ENCODE measurements at places on chromosomes 1 and 21.

- no peak for DNase-seq
These were observed 409.5 kb upstream of the ADGRL2 start for GRCh38 chr1:81391125-81391828.

DNA sequence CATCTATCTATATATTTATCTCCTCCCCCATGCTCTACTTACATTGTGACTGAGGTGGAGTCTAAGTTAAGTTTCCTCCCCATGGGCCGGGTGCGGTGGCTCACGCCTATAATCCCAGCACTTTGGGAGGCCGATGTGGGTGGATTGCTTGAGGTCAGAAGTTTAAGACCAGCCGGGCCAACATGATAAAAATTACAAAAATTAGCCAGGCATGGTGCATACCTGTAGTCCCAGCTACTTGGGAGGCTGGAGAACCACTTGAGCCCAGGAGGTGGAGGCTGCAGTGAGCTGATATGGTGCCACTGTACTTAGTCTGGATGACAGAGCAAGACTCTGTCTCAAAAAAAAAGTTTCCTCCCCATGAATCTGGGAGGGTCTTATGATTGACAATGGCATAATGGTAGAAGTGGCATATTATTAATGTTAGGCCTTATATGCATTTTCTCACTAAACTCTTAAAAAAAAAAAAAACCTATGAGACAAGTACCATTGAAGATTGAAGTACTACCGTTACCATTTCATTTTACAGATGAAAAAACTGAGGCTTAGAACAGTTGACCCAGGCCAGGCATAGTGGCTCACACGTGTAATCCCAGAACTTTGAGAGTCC lies 11.2 kb downstream of the F11R start:
- no peak for DNase-seq

- peak; percentile 61 for DNase-seq
These were observed 38.0 kb downstream of the TMEM50B start for GRCh38 chr21:33441489-33442477.

- peak; percentile 76 for DNase-seq
These were observed 86.0 kb downstream of the SIM2 start for GRCh38 chr21:36784947-36785346.

- no peak for DNase-seq
These were observed 388.2 kb downstream of the USP25 start for GRCh38 chr21:16117851-16118590.

- DNase-seq = no peak
These were observed 13.9 kb upstream of the IL20 start for GRCh38 chr1:206851341-206852010.

GRCh38 chr1:216521477-216521876 lies 98.2 kb upstream of the USH2A start:
- DNase-seq = no peak

DNA sequence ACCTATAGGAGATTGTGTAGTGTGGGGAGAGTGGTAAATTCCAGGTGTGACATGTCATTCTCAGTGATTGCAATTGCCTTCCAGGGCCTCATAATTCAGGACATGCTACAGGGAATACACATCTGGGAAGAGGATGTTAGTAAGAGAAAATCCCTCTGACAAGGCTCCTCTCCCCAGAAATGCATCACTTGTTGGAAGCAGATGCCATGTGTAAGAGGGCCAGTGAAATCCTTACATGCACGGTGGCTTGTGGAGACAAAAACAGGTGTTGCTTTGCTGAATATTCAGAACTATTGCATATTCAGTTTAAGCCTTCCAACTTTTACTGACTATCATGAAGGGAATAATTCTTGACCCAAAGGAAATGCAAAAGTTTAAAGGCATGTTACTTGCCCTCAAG lies 503.4 kb downstream of the NEGR1 start:
- no peak for DNase-seq

DNA sequence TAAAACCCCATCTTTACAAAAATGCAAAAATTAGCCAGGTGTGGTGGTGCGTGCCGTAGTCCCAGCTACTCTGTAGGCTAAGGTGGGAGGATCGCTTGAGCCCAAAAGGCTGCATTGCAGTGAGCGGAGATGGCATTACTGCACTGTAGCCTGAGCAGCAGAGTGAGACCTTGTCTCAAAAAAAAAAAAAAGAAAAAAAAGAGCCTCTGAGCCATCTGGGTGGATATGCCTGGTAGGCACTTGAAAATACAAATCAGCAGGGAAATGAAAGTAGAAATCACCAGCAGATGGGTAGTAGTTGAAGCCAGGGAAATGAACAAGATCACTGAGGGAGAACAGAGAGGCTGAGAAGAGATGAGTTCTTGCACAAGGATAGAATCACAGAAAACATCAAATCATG lies 131.0 kb upstream of the HMCN1 start:
- no peak for DNase-seq

GRCh38 chr1:7810395-7810794 lies 26.3 kb downstream of the PER3 start:
- no peak for DNase-seq

- DNase-seq = no peak
These were observed 28.4 kb downstream of the JUN start for GRCh38 chr1:58755468-58755872.

GRCh38 chr1:34710812-34711211 lies 44.0 kb upstream of the GJB5 start:
- no peak for DNase-seq

- DNase-seq = no peak
These were observed 1.1 kb downstream of the GPR25 start for GRCh38 chr1:200873671-200874397.

DNA sequence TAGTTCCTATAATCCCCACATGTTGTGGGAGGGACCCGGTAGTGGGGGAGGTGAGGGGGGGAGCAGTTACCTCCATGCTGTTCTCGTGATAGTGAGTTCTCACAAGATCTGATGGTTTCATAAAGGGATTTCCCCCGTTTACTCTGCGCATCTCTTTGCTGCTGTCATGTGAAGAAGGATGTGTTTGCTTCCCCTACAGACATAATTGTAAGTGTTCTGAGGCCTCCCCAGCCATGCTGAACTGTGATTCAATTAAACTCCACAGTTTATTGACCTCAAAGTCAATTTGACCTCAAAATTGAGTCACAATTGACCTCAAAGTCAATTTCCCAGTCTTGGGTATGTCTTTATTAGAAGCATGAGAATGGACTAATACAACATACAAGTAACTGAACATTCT lies 19.7 kb downstream of the DPH5 start:
- DNase-seq = no peak

- no peak for DNase-seq
These were observed 38.7 kb downstream of the ZBTB40 start for GRCh38 chr1:22490309-22490708.

Data from Right ventricle myocardium superior (tissue), 1 donor.